RPMI7951 (cell line): ENCODE measurements at places on chromosomes 2 and 18.
A peak's percentile ranks its signal among the peaks of the same experiment; 100 is the strongest.

DNA sequence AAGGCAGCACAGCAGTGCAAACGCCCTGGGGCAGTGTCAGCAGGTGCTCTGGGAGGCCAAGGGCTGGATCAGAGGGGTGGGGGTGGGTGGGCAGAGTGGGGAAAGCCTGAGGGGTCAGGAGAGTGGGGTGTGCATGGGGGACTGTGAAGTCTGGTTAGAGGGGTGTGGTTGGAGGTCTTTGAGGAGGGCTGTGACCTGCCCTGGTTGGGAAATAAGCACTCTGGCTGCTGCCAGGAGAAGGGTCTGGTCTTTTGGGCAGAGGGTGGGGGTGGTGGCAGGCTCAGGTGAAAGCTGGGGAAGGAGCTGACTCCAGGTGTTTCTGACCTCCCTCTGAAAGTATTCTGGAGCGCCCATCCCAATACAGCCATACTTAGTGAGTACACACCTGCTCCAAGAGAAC, 4.2 kb downstream of the ALPI start:
- no peak for DNase-seq

GRCh38 chr2:236163471-236164200, 4.5 kb downstream of the GBX2 start:
- no peak for DNase-seq

DNA sequence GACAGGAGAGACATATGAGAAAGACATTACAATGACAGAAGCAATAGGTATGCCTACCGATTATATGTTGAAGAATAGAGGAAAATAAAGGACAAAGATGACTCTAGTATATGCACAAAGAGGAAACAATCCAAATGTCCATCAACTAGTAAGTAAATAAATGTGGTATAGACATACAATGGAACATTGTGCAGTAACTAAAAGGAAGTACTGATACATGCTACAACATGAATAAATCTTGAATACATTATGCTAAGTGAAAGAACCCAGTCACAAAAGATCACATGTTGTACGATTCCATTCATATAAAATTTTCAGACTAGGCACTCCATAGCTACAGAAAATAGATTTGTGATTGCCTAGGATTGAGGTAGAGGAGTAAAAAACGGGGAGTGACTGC, 28.5 kb upstream of the PGAP1 start:
- DNase-seq, result no peak

DNA sequence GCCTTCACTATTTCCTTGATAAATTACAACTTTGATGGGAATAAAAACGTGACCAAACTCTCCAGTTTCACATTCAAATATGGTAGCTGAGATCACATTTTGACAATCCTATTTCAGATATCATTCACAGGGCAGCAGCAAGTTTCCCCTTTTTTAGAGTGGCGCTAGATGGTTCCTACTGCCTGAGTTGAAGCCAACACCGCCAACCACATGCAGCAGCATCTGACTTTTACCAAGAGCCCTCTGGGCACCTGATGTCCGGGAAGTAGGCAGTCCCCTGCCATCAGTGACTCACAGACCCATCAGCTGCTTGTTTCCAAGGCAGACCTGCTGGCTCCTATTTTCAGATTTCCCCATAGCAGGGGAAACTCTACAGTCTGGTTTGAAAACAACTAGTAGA, 4.0 kb upstream of the MREG start:
- peak; percentile 95 for DNase-seq

GRCh38 chr2:121329786-121330185, 44.8 kb upstream of the TFCP2L1 start:
- no peak for DNase-seq

GRCh38 chr18:56146565-56146964, 491.8 kb downstream of the TXNL1 start:
- DNase-seq, result peak; percentile 9

DNA sequence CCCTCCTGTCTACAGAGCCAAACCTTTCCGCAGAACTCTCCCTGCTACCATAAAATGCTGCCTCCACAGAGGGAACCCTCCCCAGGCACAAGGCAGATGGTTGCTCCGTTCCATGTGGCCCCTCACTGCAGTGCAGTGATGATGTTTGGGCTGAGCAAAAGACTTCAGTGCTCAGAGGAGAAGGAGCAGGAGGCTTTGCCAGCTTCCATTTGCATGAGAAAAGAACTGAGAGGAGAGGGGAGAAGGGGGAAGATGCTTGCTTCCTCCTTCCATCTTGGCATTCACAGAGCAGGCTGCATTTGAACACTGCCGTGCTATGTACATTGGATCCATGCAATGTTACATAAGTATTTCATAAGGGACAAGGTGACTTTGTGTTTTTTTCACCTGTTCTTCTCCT, 46.6 kb upstream of the TMEM200C start:
- DNase-seq, result no peak

GRCh38 chr18:34595690-34596089, 114.4 kb upstream of the DTNA start:
- DNase-seq, result peak; percentile 2

GRCh38 chr18:74290794-74291471, 830 bp downstream of the CYB5A start:
- DNase-seq, result no peak

- DNase-seq, result peak; percentile 19
Measured at GRCh38 chr2:176385838-176386237, 116.6 kb downstream of the MTX2 start.

GRCh38 chr2:53784436-53784835, 2.3 kb downstream of the ASB3 start:
- no peak for DNase-seq

GRCh38 chr18:47582093-47582492, 330.6 kb upstream of the SKOR2 start:
- DNase-seq, result no peak

GRCh38 chr2:96236882-96237281, 28.3 kb upstream of the STARD7 start:
- no peak for DNase-seq

DNA sequence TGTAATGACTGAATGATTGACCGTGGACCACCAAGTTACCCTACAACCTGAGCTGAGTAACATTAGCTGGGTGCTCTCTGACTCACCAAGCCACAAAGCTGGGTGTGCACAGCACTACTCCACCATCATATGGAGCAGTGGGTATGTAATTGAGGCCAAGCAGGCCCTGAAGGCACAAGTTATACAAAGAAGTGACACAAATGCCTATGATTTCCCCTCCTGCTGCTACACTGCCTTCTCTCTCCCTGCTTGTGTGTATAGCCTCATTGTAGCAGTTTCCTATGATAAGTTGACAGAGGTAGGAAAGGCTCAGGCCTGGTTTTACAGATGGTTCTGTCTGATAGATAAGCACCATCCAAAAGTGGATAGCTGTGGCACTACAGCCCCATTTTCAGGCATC, 1327.2 kb upstream of the DDX18 start:
- DNase-seq, result peak; percentile 58

DNA sequence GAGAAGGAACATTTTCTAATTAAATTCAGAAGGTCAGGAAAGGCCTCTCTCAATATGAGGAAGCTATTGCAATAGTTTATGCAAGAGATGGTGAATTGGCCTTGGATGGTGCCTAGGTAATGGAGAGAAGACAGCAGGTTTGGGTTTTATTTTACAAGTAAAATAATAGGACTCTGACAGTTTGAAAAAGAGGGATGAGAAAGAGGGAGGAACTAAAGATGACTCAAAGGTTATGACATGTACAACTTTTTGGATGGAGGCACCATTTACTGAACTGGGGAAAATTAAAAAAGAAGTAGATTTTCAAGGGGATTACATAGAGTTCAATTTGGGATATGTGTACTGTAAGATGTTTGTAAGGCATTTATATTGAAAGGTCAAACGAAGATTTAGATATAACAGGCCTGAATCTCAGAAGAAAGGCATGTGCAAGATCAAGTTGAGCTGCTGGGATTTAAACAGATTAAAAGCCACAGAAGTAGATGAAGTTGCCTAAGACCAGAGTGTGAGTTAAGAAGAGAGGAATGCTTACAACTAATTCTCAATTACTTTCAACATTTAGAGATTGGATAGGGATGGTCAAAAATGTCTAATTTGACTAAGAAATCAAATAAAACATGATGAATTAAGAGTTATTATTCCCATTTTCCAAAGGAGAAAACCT, 12.3 kb upstream of the ASNSD1 start:
- DNase-seq, result no peak

DNA sequence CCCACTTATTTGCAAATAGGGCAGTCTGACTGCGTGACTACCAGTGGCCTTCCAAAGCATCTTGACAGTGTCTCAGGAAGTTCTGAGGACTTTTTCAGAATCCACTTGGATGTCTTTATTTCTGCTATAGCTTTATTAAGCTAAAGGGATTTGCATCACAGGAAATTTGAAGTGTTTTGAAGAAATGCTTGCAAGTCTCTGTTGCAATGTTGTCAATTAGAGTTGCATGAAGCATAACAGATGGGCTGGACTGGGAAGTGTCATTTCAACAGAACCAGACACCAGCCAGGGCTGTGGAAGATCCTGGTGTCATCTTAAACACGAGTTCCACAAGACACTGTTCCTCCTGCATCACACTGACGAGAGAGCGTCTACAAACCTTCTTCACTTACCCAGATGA, 224.5 kb downstream of the EN1 start:
- DNase-seq, result no peak

- DNase-seq, result no peak
Measured at GRCh38 chr2:241009191-241009590, 10.8 kb downstream of the SNED1 start.

DNA sequence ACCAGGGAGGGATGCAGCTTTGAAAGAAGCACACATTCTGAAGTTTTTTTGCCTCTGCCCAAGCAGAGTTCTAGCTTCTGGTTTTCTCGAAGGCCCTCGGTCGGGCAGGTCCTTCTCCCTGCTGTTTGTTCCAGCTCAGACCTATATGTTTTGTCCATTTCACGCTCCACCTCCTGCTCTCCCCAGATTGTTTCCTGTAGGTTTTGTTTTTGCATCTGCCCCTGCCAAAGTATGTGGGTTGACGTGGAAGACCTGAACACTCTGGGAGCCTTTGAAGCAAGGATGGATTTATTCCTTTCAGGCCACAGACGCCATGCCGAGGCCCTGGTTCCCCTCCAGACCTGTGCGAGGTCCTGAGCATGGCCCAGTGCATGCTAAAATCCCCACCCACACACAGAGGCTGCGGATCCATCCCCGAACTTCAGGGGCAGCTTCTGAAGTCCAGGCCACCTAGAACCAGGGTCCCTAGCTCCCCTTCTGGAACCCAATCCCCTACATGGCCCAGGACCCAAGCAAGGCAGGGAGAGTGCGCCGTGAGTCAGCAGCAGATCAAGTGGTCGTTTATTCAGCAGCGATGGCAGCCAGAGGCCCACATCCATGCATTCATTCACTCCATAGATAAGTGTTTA, 205.4 kb downstream of the KLHL29 start:
- no peak for DNase-seq

GRCh38 chr2:16900405-16901025, 234.9 kb upstream of the CYRIA start:
- DNase-seq, result no peak

GRCh38 chr2:36812196-36812595, 115.7 kb downstream of the VIT start:
- DNase-seq, result peak; percentile 13

- DNase-seq, result no peak
Measured at GRCh38 chr18:10898417-10898974, 250.9 kb downstream of the PIEZO2 start.

- DNase-seq, result no peak
Measured at GRCh38 chr2:3209258-3209657, 168.4 kb downstream of the EIPR1 start.

GRCh38 chr2:220682616-220683015, 889.5 kb downstream of the EPHA4 start:
- DNase-seq, result peak; percentile 2

GRCh38 chr2:196079052-196079451, 10.4 kb upstream of the DNAH7 start:
- no peak for DNase-seq
